Activated CD8-positive, alpha-beta memory T cell treated with anti-CD3 and anti-CD28 coated beads, Interleukin-2, amount 10 ng/mL, durations not matched to agents 7 days and 5 days (primary cell): ENCODE measurements at places on chromosomes 11 and 22. TPM values are rescaled to one million over a fixed set of nuclear protein-coding genes. Genes with fewer than 3 reads are reported as not detected.

- DNase-seq: no peak
- H3K27me3 ChIP-seq: peaks cover 20% of the 10 kb centered on the region
- H3K4me1 ChIP-seq: peaks cover 50% of the 10 kb centered on the region
- no peaks in the 10 kb centered on the region for H3K36me3 ChIP-seq
- H3K27ac ChIP-seq: no peak overlapping the region
Observed at GRCh38 chr22:38397189-38398085, 57.6 kb downstream of the KCNJ4 start.

DNA sequence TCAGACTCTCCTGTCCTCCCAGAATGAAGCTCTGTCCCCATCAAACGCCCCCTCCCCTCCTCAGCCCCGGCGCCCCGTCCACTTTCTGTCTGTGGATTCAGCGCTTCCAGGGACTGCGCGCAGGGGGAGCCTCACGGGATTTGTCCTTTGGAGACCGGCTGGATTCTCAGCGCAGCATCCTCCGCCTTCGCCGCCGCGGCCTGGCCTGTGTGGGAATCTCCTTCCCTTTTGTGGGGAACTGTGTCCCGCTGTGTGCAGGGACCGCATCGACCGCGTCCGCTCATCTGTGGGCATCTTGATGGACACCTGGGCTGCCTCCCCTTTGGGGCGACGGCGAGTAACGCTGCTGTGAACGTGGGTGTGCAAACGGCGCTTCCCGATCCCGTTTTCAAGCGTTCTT is 1.1 kb upstream of the SCT start:
- peak overlapping the region; percentile 33 for H3K4me3 ChIP-seq
- no peak for DNase-seq
- H3K27ac ChIP-seq: no peak overlapping the region
- peaks cover 26% of the 10 kb centered on the region for H3K27me3 ChIP-seq
- peaks cover 20% of the 10 kb centered on the region for H3K4me1 ChIP-seq

DNA sequence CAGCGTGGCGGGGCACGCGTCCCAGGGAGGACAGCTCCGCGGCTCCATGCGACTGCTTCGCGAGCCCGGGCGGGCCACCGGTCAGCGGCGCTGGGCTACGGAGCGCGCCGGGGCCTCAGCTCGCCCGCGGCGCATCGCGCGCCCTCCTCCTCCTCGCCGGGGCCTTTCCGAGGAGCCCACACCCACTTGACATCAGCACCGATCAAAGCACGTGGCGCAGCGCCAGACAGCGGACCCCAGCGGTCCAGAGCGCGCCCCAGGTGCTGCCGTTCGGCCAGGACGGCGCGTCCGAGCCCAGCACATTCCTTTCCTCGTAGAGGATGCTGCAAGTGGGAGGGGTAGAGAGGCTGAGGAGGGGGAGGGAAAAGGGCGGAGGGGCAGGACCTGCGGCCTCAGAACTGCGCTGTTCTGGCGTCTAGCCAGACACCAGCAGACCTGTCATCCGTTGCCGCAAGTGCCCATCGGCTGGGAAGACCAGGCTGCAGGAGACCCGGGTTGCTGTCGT is 88.6 kb downstream of the PLEKHA7 start:
- H3K4me3 ChIP-seq: peak overlapping the region; percentile 65
- peaks cover 65% of the 10 kb centered on the region for H3K27me3 ChIP-seq
- peaks cover 10% of the 10 kb centered on the region for H3K4me1 ChIP-seq
- no peak overlapping the region for H3K27ac ChIP-seq

DNA sequence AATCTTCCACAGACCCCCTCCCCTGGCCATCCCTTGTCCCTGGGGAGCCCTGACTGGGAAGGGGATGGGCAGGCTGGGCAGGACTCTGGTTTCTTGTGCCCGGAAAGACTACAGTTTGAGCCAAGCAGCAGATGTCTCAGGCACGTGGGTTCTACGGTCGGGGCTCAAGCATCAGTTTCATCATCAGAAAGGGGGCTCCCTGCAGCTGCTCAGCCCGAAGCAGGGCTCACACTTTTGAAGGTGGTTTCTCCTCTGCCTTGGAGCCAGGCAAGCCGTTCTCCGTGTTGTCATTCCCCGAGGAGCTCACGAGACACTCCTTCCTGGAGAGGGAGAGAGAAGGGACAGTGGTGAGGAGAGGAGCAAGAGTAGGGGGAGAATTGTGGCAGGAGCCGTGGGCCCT is 15.8 kb downstream of the SCN4B start:
- peaks cover 56% of the 10 kb centered on the region for H3K27me3 ChIP-seq
- H3K36me3 ChIP-seq: no peaks in the 10 kb centered on the region
- no peak overlapping the region for H3K4me3 ChIP-seq
- no peak for DNase-seq
- no peak overlapping the region for H3K27ac ChIP-seq

GRCh38 chr11:115207166-115207591 is 297.0 kb downstream of the CADM1 start:
- H3K27ac ChIP-seq: no peak overlapping the region
- H3K4me1 ChIP-seq: peaks cover 6% of the 10 kb centered on the region
- H3K36me3 ChIP-seq: peaks cover 4% of the 10 kb centered on the region
- no peak overlapping the region for H3K4me3 ChIP-seq
- DNase-seq: no peak

GRCh38 chr22:49299821-49300231 is 527.8 kb downstream of the BRD1 start:
- no peaks in the 10 kb centered on the region for H3K36me3 ChIP-seq
- peak; percentile 19 for DNase-seq
- no peaks in the 10 kb centered on the region for H3K27me3 ChIP-seq
- H3K4me3 ChIP-seq: no peak overlapping the region

The ALDH3B2 gene
- not detected for total RNA-seq

The RHOD gene
- 0.52 TPM for total RNA-seq

The DEAF1 gene
- total RNA-seq: 40.1 TPM

The OR6M1 gene
- not detected for total RNA-seq
